ENCODE measurements at places on chromosomes 1 and 21.
A peak's percentile ranks its signal among the peaks of the same experiment; 100 is the strongest.

GRCh38 chr1:160431006-160431405, 30.6 kb downstream of the VANGL2 start:
- DNase-seq: no peak

DNA sequence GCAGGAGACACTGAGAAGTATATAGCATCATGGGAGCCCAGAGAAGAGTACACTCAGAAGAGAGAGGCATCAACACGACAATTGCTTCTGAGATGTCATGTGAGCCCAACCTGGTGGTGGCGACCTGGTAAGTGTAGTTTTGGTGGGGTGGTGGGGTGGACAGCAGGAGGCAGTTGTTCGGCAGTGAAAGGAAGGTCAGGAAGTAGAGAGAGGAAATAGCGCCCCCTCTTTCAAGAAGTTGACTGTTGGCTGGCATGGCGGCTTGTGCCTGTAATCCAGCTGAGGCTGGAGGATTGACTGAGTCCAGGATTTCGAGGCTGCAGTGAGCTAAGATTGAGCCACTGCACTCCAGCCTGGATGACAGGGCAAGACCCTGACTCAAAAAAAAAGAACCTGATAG, 12.6 kb downstream of the RSPO1 start:
- no peak for DNase-seq

- no peak for DNase-seq
These were observed 12.2 kb downstream of the CRABP2 start for GRCh38 chr1:156692925-156693847.

DNA sequence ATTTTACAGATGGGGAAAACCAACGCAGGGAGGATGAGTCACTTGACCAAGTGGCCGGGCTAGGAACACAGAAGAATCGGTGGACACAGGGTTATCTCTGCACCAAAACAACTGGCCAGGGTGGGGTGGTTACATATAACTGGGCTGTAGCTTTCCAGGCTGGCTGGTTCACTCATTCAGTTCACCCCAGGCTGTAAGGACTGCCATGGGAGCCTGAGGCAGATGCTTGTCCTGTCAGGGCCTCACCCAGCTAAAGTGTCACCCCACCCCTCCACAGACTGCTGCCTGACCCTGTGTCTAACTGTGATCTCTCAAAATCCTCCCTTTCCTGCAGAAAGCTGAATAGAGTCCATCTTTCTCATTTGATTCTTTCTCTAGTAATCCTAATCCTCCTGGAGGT, 387.3 kb downstream of the RYR2 start:
- DNase-seq: no peak

DNA sequence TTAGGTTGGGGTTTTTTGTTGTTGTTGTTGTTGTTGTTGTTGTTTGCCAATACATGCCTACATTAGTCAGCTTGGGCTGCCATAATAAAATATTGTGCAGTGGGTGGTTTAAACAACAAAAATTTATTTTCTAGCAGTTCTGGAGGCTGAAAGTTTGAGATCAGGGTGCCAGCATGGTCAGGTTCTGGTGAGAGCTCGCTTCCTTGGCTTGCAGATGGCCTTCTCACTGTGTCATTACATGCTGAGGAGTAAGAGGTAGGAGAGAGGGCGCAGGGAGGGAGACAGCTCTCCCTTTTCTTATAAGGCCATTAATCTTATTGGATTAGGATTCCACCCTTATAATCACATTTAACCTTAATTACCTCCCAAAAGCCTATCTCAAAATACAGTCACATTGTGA, 52.7 kb downstream of the DIRAS3 start:
- DNase-seq: no peak

DNA sequence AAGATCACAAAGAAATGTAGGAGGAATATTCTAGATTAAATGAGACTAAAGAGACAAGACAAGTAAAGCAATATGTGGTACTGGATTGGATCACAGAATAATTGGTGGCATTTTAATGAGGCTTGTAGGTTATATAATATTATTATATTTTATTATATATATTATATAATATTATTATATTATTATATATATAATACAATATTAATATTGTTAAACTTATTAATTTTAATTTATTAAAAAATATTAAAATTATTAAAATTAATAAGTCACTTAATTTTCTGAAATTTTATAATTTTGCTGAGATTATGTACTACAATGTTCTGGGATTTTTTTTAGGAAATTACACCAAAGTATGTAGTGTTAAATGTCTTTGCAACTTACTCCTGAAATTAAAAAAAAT, 311.9 kb downstream of the COL11A1 start:
- DNase-seq: no peak

GRCh38 chr1:41784531-41785274, 134.0 kb downstream of the HIVEP3 start:
- no peak for DNase-seq

- DNase-seq: no peak
These were observed 272.2 kb downstream of the LMO4 start for GRCh38 chr1:87600854-87601253.

DNA sequence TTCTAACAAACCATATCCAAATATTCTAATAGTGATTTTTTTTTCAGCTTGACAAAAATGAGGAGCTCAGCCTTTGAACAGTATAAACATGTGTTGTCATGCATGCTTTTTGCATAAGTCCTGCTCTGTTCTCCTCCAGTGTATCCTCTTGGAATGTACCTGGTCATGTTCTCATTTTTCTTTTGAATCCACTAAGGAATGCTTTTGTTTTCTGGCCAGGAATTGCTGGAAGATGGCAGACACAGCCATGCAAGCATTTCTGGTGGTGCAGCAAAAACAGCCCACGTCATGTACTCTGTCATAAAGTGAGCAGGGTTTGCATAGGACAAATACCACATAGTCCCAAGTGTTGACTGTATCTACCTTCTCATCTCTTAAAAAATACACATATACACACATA, 11.5 kb upstream of the PLD5 start:
- DNase-seq: no peak

GRCh38 chr1:11499601-11500331, 20.8 kb downstream of the DISP3 start:
- DNase-seq: no peak

DNA sequence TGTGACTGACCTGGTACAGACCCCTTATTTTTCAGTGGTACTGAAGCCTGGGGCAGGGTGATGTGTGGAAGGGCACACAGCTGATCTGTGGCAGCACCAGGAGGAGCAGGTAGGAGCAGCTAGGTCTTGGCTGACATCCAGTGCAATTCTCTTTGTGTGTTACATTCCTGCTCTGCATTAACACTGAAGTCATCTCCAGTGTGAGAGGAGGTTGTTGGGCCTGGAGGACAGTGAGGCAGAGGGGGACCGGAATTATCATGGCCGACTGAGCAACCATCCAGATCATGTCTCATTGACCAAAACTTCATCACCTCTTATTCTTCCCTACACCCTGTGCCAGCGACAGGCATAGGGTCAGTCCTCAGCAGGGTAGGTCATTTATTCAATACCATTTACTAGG, 1.5 kb downstream of the SLAMF8 start:
- DNase-seq: no peak

DNA sequence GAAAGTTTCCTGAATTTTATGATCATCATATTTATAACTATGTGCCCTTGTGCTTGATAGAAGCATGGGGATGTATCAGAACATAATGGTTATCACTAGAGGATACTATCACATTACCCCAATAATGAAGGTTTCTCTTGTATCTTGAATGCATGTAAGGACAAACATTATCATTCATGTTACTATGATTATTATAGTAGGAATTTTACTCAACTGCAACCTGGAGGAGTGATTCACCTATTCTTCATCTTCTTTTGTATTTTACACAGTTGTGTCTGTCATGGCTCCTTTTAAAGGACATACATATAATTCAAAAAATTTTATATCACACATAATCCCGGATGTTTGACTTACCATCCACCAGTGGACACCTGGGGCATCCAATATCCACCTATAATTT, 143.8 kb upstream of the TMPRSS15 start:
- DNase-seq: no peak

DNA sequence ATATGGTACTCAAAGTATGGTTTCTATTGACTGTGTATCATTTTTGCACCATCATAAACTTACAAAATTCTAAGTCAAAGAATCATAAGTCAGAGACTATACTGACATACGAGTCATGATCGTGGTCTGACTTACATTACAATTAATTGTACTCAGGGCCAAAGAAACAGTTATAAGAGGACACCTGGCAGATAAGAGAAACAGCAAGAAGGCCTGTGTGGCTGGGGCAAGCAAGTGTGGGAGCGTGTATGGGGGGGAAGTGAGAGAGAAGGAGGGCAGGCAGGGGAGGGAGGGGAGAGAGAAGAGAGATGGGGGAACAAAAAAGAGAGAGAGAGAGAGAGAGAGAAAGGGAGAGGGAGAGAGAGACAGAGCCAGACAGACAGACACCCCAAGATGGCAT, 70.9 kb downstream of the RERE start:
- no peak for DNase-seq

DNA sequence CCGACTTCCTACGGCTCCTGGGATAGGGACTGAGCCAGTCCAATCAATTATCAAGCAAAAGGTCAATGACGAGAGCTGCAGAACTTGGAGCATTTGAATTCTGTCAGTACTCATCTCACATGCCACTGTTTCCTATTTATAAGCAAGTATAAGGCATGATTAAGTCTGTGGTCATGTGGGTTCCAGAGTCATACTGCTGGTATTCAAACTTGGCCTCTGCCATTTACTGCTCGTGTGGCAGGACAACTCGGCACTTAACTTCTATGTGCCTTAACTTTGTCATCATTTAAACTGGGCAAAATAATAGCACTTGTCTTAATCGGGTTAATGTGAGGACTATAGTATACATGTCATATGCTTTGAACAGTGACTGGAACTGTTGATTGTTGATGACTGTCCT, 44.9 kb upstream of the TNFSF18 start:
- peak; percentile 42 for DNase-seq

DNA sequence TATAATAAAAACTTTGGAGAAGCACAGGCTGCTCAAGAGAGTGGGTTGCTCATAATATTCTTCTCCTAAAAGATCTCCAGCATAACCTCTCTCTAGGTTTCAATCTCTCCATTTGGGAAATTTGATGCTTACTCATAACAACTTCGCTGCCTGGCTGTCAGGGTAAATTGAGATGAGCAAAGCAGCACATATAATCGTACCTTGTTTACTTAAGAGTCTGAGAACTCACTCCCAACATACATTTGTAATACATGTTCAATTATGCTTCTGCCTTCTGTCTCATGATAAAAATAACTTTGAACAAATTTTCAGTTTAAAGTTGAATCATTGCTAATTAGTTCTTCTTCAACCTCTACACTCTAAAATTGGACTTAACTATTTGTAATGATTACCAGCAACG, 68.9 kb downstream of the DUSP10 start:
- no peak for DNase-seq

DNA sequence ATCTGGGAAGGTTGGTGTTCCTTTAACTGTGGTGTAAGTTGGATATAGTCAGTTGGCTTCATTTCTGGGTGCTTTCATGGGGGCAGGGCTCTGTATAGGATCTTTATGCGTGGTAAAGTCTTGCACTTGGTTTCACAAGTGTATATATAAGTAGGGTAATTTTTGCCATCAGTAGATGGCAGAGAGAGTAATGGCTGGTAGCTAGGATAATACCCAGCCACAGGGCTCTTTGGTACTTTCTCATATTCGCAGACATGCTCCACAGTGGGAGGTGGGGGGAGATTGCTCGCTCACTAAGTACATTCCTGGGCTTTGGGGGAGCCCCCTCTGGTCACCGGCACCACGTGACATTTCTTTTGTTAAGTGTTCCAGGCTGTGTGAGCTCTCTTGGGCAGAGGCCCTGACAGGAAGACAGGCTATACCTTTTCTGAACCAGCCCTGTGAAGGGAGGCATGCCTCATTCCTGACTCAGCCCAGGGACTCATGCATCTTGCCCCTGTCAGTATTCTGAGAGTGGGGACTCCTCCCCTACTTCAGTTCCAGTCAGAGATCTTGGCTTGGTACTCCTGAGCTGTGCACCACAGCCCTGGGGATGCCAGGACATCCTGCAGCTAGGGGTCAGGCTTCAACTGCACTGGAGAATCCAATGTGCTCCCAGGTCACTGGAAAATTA, 37.6 kb downstream of the FCRL2 start:
- DNase-seq: no peak

DNA sequence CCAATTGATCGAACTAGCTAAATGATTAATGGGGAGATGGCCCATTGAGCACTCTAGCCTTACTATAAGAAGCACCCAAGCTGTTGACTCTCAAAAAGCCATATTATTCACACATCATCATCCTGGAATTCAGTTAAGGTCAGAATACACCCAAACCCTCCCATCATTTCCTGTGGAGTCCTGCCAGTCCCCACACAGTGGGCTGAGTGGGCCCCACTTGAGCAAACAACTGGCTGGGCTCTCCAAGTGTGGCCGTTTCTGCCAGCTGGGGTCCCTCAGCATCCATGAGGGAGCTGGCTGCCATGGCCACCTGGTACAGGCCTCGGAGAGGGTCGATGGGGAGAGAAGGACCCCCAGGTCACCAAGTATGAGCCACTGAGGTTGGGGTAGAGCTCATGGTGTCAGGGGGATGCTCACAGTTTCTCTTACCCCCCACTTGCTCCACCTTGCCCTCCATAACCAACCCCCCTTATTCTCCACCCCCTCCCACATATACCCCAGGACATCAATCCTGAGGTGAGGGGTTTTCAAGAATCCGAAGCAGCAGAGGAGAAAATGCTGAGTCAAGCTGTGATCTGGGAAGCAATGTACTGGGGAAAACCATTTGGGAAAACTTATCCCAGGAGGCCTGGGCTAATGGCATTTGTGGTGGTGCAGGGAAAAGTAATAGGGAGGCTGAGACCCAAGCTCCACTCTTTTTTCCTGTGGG, 60.3 kb downstream of the UBE2T start:
- DNase-seq: peak; percentile 83

GRCh38 chr1:6198646-6199297, 623 bp downstream of the RPL22 start:
- DNase-seq: no peak

GRCh38 chr1:160710517-160711252, 937 bp downstream of the CD48 start:
- no peak for DNase-seq

DNA sequence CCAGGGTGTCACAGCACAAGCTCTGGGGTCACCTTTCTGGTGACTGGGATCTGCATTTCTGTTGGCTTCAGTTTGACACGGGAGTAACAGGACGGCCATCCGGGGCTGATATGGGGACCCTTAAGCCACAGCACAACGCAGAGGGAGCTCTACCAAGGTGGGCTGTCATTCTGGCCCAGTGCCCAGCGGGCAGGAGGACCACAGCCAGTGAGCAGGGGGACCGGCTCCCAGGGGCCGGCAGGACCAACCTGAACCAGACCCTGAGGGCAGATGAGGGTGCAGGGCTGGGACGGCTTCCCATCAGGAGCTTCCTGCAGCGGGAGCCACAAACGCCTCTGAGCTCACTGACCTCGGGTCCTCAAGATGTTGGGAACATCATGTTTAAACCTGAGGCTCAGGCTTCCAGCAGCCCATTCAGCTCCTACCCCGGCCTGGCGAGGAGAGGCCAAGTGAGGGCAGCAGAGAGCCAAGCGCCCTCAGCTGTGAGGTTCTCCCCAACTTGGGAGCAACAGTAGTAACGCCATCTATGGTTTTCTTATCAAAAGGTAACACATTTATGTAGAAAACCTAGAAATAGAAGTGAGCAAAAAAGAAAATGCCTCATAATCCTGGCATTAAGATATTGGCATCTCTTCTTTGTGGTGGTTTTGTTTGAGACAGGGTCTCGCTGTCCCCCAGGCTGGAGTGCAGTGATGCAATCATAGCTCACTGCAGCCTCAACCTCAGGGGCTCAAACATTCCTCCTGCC, 26.8 kb downstream of the TMEM201 start:
- DNase-seq: peak; percentile 81

GRCh38 chr1:143727263-143727662, 244.5 kb downstream of the FAM72C start:
- no peak for DNase-seq
